Omental fat pad (tissue), 4 donors: ENCODE measurements at places on chromosomes 3 and 15. TPM values are rescaled to one million over a fixed set of nuclear protein-coding genes. Genes with fewer than 3 reads are reported as not detected.

DNA sequence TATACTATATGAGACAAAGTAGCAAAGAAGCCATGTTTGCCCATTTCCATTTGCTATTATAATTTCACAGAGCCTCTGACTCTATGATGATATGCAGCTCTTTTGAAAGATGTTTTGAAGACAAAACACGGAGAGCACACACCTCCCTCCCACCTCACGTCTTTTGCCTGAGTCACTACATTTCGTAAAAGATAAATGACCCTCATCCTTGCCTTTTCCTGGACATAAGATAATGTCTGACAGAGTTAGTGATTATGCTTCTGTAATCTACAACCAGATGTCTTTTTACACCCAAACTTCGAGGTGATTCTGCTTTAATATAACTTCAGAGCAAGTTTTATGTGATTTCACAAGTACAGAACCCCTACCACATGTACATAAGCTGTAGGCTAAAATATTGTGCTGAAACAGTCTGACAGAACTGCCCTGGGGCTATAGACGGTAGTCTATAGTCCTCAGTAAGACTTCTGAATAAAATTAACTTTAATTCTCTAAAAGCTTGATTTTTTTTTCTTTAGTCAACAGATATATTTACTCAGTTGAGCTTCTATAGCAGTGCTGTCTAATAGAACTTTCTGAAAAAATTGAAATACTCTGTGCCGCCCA, 99.9 kb downstream of the CD200R1L start:
- DNase-seq, result no peak

DNA sequence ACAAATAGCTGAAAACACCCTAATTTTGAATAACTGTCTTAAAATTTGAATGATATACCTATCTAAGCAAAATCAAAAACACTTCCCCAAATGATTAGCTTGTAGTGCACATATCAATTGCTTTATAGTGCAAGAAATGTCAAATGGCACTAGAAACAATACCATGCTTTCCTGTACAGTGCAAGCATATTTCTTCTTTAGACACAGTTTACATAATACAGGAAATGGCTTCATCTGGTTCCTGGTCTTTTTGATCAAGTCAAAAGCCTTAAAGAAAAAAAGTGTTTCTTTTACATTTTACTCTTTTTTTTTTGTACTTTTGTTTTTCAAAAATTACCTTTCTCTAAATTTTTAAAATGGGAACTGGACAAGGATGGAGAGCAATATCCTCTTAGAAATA, 352.1 kb downstream of the MECOM start:
- no peak for DNase-seq

DNA sequence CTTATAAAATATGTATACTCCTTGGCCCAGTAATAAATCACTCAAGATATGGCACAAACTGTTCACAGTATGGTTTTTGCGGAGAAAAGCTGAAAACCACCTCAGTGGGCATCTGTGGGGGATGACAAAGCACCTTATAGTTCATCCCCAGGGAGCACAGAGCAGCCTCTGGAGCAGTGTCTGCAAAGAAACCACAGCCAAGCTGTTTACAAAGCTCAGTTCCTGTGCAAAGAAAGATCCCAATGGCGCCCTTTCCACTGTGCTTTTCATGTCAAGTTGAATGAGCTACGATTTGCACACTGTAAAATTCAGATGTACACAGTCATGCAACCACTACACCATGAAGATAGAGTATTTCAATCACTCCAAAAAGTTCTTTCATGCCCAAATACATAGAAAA, 2.5 kb upstream of the EFCC1 start:
- DNase-seq, result no peak

The CCDC71 gene
- total RNA-seq, result 29.9 TPM
